Urinary bladder (tissue), 4 donors: ENCODE measurements at places on chromosomes 11 and 22. TPM values are rescaled to one million over a fixed set of nuclear protein-coding genes. Genes with fewer than 3 reads are reported as not detected.

SPTY2D1 gene
- total RNA-seq: 27.1 TPM

PUS3 gene
- total RNA-seq: 10.4 TPM

SCGB1D4 gene
- total RNA-seq: not detected

CHEK2 gene
- total RNA-seq: 15.6 TPM

CHST1 gene
- 2.7 TPM for total RNA-seq

DUSP8 gene
- 0.85 TPM for total RNA-seq

SYCE3 gene
- total RNA-seq: not detected

PATE2 gene
- 0.53 TPM for total RNA-seq

CECR2 gene
- 2.4 TPM for total RNA-seq

IRAG1 gene
- 60.1 TPM for total RNA-seq

NPAS4 gene
- total RNA-seq: 1.6 TPM

ADAMTS15 gene
- 16.4 TPM for total RNA-seq

ZBTB16 gene
- 10.3 TPM for total RNA-seq

ACRV1 gene
- total RNA-seq: not detected

ARFIP2 gene
- total RNA-seq: 25.6 TPM

PHF21A gene
- total RNA-seq: 36.6 TPM

B4GALNT4 gene
- 13.4 TPM for total RNA-seq

DERL3 gene
- total RNA-seq: 0.74 TPM

OR56A5 gene
- not detected for total RNA-seq

POLDIP3 gene
- total RNA-seq: 19.9 TPM

TEX12 gene
- 2.9 TPM for total RNA-seq

TSPAN18 gene
- 32.2 TPM for total RNA-seq

NRXN2 gene
- 11.5 TPM for total RNA-seq

PNPLA5 gene
- not detected for total RNA-seq

TYR gene
- total RNA-seq: not detected

CYTH4 gene
- 10.8 TPM for total RNA-seq

BTBD18 gene
- total RNA-seq: not detected

PDGFB gene
- total RNA-seq: 5.8 TPM

OR52H1 gene
- 2.2 TPM for total RNA-seq

OR51B5 gene
- total RNA-seq: 4.3 TPM

HYOU1 gene
- 32.4 TPM for total RNA-seq

RRP8 gene
- 14.2 TPM for total RNA-seq

CTSC gene
- total RNA-seq: 178 TPM

SCN3B gene
- total RNA-seq: 5.6 TPM

C22orf31 gene
- total RNA-seq: not detected

OR2AG1 gene
- not detected for total RNA-seq

SYT9 gene
- 2.6 TPM for total RNA-seq

GRIA4 gene
- 3.1 TPM for total RNA-seq

PTPMT1 gene
- 25.1 TPM for total RNA-seq

GRAP2 gene
- total RNA-seq: 3.2 TPM
